ENCODE measurements at places on chromosomes 13 and 19.

DNA sequence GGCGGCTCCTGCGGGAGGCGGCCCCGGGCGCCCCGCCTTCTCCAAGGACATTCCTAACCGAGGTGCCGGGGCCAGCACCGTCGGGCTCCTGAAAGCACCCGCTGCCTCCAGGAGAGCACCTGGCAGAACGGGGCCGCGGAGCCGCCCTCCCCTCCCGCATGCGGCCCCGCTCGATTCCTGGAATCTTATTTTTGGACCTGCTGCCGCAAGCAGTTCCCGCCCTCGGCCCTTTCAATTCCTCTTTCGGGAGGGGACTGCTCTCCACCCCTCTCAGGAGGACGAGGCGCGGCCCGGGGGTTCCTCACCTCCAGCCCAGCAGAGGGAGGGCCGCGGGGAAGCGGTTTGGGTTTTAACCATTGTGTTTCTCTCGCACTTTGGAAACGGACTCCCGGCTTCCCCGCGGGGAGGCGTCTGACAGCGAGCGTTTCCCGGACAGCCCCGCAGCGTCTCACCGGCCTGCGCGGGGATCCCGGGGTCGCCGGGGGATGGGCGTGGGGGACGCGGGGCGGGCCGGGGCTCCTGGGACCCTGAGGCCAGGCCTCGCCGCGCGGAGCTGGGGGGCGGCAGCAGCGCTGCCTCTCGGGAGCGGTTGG lies 849 bp downstream of the GAS6 start:
- no peak for DNase-seq

- no peak for DNase-seq
These were observed 2.4 kb upstream of the UQCRFS1 start for GRCh38 chr19:29215322-29215845.

DNA sequence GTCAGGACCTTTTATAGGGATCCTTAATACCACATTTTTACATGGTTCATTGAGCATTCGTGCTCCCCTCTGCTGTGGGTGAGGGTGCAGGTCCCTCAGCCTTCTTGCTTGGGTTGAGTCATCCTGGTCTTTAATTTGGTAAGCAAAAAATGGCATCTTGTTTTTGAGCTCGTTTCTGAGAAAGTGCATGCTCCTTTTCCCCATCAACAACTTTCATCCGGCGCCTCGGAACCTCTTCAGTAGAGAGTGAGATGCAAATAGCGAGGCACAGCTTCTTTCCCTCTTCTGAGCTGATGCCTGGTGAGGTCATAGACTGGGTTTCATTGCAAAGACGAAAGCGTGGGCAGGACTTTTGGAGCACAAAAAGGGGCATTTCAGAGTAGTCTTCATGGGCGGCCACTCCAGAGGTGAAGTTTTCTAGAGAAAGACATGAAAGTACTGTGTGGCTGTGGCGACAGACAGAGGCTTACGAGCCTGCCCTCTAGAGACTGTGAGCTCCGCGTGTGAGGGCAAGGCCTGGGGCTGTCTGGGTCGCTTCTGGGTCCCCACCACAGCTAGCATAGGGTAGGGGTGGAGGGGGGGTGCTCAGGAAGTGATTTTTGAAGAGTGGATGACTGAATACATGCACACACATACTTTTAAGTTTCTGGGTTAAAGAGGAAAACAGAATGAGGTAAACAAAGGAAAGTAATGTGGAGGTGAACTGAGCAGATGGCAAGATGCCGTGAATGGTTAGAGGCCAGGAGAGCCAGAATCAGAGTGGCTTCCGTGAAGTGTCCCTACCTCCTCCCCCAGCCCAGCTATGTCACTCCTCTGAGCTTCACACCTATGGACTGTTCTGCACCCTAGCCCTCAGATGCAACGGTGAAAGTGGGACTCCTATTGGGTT lies 44.3 kb downstream of the BBC3 start:
- no peak for DNase-seq

DNA sequence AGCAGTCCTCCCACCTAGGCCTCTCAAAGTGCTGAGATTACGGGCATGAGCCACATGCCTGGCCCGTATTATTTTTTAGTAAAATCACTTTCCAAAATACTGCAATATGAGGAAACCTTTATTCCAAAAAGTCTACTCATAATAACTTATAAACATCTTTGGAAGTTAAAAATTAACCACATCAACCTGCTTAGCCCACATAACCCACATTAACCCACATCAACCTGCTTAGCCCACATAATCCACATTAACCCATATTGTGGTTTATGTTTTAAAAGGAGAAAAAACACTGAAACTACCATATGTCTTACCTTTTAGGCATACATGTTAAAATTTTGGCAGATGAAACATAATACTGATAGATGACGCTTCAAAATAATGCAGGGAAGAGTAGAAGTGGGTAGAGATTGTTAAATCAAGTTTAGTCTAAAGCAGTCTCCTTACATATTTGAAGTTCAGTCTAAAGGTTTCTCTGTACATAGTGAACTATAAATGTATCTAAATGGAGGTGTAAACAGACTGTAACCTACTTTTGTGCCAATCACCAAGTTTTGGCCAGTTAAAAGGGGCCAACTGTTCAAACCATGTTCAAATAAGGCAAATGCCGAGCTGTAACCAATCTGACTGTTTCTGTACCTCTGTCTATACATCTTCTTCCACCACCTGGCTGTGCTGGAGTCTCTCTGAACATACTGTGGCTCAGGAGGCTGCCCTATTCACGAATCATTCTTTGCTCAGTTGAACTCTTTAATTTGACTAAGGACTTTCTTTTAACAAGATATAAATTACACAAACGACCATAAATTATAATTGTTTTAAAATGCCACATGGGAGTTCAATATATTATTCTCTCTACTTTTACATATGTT lies 14.5 kb downstream of the KPNA3 start:
- no peak for DNase-seq

GRCh38 chr13:43767341-43767931 lies 19.3 kb downstream of the ENOX1 start:
- no peak for DNase-seq

- DNase-seq = peak; percentile 38
These were observed 444.8 kb downstream of the FOXO1 start for GRCh38 chr13:40221460-40222201.

DNA sequence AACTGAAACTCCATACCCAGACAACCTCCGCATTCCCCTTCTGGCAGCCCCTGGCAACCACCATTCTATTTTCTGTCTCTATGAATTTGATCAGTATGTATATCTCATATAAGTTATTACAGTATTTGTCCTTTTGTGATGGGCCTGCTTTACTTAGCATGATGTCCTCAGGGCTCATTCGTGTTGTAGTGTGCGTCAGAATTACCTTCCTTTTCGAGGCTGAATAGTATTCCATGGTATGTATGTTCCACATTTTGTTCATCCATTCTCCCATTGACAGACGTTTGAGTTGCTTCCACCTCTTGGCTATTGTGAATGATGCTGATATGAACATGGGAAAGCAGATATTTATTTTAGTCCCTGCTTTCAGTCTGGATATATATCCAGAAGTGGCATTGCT lies 5.0 kb downstream of the PLEKHF1 start:
- DNase-seq = no peak

GRCh38 chr19:39277598-39277997 lies 9.4 kb downstream of the IFNL2 start:
- no peak for DNase-seq

GRCh38 chr13:105920370-105920769 lies 615.1 kb downstream of the EFNB2 start:
- DNase-seq = peak; percentile 72

DNA sequence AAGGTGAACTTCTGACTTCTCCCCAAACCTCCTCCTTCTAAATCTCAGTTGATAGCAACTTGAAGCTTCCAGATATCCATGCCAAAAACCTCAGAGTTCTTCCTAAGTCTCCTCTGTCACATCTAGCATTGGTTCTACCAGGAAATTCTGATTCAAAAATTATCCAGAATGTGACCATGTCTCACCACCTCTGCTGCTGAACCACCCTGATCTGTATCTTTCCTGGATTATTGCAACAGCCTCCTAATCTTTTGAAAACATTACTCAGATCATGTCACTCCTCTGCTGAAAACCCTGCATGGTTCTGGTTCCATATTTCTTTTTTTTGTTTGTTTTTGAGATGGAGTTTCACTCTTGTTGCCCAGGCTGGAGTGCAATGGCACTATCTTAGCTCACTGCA lies 78.7 kb upstream of the TNFSF11 start:
- no peak for DNase-seq

GRCh38 chr13:112887151-112887550 lies 81.9 kb upstream of the MCF2L start:
- DNase-seq = no peak

DNA sequence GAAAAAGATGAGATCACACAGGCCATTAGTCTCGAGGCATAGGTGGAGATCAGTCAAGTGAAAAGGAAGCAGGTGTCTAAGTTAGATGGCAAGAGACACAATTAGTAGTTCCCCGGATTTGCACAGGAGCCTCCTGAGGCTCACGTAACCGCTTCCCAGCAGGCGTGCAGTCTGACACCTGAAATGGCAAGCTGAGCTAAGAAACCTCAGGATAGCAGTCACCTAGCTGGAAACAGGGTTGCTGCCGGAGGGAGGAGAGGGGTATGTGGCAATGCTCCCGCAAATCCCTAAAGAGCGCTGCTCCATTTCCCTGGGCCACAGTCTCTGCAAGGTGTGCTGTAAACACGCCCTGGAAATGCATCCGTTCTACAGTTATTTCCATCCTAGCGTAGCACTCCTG lies 1151.0 kb downstream of the DIAPH3 start:
- DNase-seq = no peak

- DNase-seq = peak; percentile 37
These were observed 7.9 kb upstream of the PVR start for GRCh38 chr19:44635581-44636438.

DNA sequence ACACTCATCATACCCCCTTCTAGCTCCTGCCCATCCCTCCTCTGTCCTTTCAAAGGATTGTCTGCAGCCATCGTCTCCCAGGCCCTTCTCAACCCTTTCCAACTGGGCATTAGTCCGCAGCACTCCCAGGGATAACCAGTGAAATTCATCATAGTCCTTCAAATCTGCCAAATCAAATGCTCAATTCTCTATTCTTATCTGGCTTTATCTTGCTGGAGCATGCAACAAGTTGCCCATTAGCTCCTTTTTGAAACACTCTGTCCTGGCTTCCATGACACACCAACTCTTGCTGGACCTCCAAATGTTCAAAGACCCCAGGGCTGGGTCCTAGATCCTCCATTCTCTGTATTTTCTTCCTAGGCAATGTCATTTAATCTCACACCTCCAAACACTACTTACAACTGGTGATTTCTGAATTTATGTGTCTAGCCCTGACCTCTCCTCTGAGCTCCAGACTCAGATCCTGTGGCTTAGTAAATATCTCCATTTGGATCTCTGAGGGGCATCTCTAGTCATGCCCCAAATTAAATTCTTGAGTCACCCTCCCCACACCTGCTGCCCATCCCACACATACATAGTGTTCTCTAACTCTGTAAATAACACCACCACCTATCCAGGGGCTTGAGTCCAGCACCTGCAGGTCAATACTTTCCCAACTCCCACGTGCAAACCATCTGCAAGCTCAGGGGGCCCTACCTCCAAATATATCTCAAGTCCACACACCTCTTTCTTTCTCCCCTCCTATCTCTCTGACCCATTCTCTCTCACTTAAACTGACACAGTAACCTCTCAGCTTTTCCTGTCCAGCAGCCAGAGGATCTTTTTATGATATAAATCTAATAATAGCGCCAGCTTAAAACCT lies 9.1 kb upstream of the ANKRD10 start:
- DNase-seq = no peak

DNA sequence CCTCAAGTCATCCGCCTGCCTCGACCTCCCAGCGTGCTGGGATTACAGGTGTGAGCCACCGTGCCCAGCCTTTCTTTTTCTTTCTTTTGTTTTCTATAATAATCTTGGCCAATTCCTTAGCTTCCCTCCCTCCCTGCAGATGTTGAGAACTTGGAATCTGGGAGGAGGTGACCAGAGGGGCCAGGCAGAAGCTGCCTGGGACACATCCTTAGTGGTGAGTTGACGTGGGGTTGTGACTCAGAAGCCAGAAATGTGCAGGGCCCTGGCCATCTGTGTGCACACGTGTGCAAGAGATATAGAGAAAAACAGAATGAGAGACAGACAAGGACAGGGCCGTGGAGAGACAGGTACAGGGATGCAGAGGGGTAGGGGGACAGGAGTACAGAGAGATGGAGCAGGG lies 154.3 kb downstream of the SIPA1L3 start:
- DNase-seq = peak; percentile 80

GRCh38 chr19:45917421-45918091 lies 3.0 kb upstream of the NANOS2 start:
- no peak for DNase-seq

DNA sequence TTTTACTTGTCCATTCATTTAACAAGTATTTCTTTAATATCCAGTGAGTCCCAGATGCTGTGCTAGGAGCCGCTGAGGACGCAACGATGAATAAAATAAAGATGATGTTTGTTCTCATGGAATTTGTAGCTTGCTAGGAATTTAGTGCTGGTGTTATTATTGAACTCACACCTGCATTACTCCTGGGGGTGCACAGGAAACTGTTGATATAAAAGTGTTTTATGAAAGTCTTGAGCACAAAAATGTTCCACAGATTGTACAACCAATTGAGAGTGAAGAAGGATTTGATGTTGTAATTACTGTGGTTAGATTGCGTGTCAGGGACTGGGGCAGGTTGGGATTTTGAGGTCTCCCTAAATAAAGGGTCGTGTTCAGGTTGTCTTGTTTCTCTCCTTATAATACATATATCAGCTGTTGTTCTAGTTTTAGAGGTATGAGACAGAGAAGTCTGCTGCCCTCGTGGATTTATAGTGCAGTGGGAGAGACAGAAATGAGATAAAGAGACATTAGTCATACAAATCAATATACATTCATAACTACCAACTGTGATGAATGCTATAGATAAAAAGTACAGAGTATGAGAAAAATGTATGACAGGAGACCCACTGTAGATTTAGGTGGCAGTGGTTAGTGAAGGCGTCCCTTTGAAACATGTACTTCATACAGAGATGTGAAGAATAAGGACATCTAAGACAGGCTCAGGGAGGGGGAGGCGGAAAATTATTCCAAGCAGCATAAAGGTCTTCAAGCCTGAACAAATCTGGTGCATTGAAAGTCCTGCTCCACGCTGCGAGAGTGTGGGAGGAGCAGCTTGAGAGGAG lies 11.3 kb downstream of the CACNG6 start:
- no peak for DNase-seq

GRCh38 chr13:56906909-56907308 lies 233.8 kb upstream of the PRR20A start:
- no peak for DNase-seq

DNA sequence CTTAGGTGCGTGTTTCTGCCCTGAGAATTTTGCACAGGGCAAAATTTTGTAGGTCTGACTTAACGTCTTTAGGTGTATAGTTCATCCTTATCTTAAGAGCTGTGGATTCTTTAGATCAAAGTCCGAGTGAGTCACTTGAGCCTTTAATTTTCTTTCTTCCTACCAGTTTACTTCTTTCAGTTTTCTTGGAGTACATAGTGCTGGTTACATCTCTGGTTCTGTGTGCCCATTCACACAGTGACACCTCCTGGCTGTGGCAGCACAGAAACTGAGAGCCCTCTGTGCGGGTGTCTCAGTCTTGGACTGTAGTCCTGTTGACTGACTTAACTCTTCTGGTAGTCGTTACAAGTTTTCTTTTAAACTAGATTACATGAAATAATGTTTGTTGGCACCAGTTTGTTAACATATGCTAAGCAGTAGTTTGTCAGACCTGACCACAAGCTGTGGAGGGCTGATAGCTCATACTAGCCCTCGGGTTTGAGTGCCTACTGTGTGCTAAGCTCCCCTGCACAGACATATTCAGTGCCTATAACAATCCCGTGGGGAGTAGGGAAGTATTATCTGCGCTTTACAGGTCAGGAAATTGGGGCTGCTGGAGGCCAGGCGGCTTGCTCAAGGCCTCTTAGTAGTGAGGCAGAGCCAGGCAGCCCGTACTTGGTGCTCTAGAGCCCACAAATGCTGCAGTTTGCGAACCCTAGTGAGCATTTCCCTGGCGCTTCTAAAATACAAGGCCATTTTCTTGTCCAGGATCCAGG lies 1.6 kb downstream of the GATAD2A start:
- peak; percentile 67 for DNase-seq

All from RCC 7860 (cell line).